ENCODE measurements at places on chromosomes 3 and 15. TPM values are rescaled to one million over a fixed set of nuclear protein-coding genes. Genes with fewer than 3 reads are reported as not detected.

Gene ARGFX
- polyA plus RNA-seq = not detected

Gene PAK6
- polyA plus RNA-seq = 0.83 TPM

Gene NBEAL2
- polyA plus RNA-seq = 13.9 TPM

Gene CYP1A1
- not detected for polyA plus RNA-seq

Gene DPPA2
- not detected for polyA plus RNA-seq

Gene MAPKAPK3
- polyA plus RNA-seq = 29.5 TPM

Gene PLD1
- polyA plus RNA-seq = 11.3 TPM

Gene TM4SF1
- 29.0 TPM for polyA plus RNA-seq

Gene OXTR
- polyA plus RNA-seq = 9.4 TPM

Gene RTP3
- polyA plus RNA-seq = 0.14 TPM

Gene HGD
- polyA plus RNA-seq = 0.47 TPM

Gene C3orf20
- 0.11 TPM for polyA plus RNA-seq

Gene SLC6A1
- 2.4 TPM for polyA plus RNA-seq

Gene THBS1
- polyA plus RNA-seq = 46.5 TPM

Gene REC114
- polyA plus RNA-seq = not detected

Gene BCHE
- 66.7 TPM for polyA plus RNA-seq

Gene ATP8B4
- polyA plus RNA-seq = 1.9 TPM

Gene SPTBN5
- polyA plus RNA-seq = 1.9 TPM

Gene LMCD1
- 253 TPM for polyA plus RNA-seq

Gene GRIP2
- polyA plus RNA-seq = 29.3 TPM

Gene MGLL
- polyA plus RNA-seq = 24.5 TPM

Gene BAHD1
- 24.6 TPM for polyA plus RNA-seq

Gene SLC22A13
- 0.24 TPM for polyA plus RNA-seq

Gene DNAH12
- 0.71 TPM for polyA plus RNA-seq

Gene CHRM5
- not detected for polyA plus RNA-seq

Gene CSK
- polyA plus RNA-seq = 31.7 TPM

Gene DHX36
- 45.2 TPM for polyA plus RNA-seq

Gene ATG3
- 31.6 TPM for polyA plus RNA-seq

Gene SLC38A3
- 3.9 TPM for polyA plus RNA-seq

Data from forelimb muscle (tissue), 1 donor.